CD4-positive, alpha-beta T cell treated with Interleukin-21 for 1 hour (primary cell): ENCODE measurements at places on chromosomes 5 and 9.

GRCh38 chr5:171984748-171985419 lies 21.6 kb downstream of the FBXW11 start:
- DNase-seq: peak; percentile 62

- no peak for DNase-seq
Measured at GRCh38 chr5:119400245-119400644, 44.4 kb downstream of the TNFAIP8 start.

- DNase-seq: no peak
Measured at GRCh38 chr9:79046401-79046800, 525.4 kb upstream of the TLE4 start.

DNA sequence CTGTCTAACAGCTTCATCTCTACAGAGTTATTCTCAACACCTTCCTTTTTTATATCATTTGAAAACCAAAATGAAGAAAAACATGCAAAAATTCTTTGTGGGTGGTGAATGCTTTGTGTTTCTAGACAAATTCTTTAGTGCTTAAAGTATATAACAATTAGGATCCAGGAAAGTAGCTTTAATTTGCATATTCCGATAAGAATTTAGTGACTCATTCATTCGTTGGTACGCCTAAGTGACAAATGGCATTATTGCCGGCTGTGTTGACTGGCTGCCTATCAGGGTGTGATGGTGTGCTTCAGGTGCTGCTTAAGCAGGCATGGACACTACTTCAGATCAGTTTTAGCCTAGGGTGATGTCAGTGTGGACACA lies 35.2 kb downstream of the LMNB1 start:
- no peak for DNase-seq

DNA sequence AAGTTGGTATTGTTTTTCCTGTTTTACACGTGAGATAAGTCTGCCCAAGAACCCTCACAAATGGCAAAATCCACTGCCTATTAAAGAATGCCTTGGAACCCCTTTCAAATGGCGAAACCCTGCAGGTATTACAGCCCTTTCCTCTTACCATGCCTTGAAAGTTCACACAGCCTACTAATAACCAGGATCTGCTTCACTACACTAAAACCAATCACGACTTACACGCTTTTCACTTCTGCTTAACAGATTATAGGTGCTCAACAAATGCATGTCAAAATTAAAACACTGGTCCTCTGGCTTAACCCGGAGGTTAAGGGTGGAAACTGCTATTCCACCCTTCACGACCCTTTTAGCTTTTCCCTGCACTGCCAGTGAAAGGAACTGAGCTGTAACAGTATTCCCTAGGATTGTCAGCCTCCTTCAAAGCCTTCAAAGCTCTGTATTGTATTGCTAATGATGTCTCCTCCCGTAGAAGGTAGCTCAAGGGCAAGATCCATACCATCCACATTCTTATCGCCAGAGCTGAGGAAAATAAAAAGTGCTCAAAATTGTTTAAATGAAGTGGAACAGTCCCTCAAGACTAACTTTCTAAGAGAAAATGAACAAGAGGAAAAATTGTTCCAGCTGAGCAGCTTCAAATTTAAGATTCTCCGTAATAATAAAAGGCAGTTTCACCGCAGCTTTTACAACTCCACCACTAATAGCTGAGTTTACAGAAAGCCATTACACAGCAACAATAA lies 997 bp downstream of the AUH start:
- no peak for DNase-seq
